ENCODE measurements at places on chromosomes 4 and X.

DNA sequence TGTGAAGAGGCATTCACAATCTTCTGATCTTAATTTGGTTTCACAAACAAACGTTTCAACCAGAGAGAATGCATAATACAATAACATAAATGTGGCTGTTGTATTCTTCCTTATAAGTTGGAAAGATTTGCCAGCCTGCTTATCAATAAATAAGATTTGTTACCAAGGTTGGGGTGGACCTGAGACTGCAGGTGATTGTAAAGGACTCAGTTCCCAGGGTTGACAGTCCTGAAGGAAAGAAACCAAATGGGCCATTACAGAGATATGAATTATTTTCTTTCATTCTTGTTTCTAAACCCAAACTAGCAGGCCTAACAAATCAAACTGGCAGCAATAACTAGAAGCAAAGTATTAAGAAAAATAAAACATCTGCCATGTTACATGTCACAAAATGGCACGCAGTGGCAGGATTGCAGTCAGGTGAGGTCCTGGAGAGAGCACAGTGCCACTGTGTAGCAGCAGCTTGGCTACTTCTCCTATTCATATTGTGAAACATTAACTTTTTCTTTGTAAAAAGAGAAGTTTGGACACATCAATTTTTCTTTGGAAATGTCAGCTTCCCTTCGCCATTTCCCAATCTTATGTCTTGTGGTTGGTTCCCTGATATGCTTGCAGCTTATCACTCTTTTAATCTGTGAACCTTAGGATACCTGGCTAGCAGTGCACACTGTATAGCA is 133.8 kb upstream of the EMCN start:
- no peak for DNase-seq

GRCh38 chr4:18570370-18570769 is 548.8 kb upstream of the LCORL start:
- no peak for DNase-seq

GRCh38 chr4:84503495-84504437 is 4.7 kb upstream of the NKX6-1 start:
- DNase-seq = peak; percentile 70

- no peak for DNase-seq
These were observed 1097.2 kb upstream of the TENM3 start for GRCh38 chr4:181146051-181146450.

DNA sequence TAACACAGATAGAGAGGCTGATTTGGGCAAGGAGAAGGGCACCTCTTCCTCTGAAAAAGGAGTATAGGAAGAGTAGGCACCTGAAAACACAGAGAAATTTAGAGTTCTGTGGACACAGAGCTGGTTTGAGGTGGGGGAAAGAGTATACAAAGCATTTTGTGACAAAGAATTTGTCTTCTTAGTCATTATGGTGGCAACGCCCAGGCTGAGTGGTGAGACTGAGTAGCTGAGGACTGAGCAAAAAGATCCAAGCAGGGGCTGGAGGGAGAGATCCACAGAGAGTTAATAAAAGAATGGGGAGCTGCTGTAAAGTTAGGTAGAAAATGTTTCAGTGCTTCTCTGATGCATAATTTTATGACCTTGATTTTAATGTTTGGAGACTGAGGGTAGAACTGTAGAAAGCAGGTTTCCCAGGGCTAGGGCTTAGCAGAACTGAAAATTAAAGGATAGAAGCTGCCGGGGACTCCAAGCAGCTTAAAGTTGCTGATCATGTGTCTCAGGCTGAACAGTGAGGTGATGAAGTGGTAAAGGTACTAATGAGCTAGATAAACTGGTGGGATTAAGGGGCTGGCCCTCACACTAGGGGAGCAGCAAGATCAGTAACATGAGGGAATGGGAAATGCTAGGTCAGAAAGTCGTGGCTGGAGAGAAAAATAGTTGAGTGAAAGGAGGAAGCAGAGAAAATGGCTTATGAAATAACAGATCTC is 118.9 kb downstream of the CEP44 start:
- DNase-seq = no peak

- no peak for DNase-seq
These were observed 63.9 kb downstream of the HAND2 start for GRCh38 chr4:173466101-173466500.

DNA sequence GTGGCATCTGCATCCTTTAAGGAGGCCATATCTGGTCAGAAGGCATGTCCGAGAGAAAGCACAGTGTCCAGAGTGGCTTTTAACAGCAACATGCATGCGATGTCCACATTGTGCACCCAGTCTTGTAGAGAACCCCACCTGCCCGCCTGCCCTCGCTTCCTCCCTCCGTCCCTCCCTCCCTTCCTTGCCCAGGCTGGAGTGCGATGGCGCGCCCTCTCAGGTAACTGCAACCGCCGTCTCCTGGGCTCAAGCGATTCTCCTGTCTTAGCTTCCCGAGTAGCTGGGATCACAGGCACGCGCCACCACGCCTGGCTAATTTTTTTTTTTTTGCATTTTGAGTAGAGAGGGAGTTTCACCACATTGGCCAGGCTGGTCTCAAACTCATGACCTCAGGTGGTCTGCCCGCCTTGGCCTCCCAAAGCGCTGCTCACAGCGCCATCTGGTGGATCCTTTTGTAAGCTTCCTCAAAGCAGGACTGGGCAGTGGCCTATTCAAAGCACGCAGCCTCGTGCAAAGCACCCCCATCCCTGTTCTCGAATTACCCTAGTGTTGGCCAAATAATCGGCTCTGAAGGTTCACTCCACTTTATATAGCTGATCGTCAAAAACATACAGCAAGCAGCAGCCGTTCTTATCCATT is 15.0 kb downstream of the BRCC3 start:
- peak; percentile 33 for DNase-seq

- DNase-seq = peak; percentile 19
These were observed 5.1 kb upstream of the CXCL8 start for GRCh38 chr4:73735231-73735630.

DNA sequence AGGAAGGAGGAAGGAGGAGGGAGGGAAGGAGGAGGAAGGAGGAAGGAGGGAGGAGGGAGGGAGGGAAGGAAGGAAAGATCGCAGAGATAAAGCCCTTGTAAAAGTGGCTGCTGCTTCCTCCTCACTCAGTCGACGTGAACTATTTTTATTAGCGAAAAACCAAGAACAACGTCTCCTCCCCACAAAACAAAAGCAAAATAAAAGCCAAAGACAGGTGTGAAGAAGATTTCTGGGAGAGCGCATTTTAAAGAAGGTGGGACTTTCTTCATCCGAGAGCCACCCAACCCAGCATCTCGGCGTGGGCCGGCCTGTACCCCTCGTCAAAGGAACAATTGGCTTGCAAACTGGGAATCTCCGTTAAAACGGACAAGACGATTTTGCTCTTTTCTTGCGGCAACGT is 40.7 kb upstream of the ASMTL start:
- no peak for DNase-seq

DNA sequence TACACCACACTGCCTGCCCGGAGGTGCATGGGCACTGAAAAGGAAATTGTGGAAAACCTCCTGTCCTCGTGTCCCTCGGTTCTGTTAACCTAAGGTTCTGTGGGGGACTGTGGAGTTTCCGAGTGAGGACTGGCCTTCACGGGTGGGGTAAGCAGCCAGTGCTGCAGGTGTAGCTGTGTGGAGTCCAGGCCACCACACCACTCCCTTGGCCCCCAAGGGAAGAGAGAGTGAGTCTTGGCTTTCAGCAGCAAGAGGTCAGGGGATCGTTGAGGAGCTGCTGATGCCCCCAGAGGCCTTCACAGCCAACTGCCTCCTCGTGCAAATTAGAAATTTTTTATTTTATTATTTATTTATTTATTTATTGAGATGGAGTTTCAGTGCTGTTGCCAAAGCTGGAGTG is 20.4 kb downstream of the BEND4 start:
- no peak for DNase-seq

DNA sequence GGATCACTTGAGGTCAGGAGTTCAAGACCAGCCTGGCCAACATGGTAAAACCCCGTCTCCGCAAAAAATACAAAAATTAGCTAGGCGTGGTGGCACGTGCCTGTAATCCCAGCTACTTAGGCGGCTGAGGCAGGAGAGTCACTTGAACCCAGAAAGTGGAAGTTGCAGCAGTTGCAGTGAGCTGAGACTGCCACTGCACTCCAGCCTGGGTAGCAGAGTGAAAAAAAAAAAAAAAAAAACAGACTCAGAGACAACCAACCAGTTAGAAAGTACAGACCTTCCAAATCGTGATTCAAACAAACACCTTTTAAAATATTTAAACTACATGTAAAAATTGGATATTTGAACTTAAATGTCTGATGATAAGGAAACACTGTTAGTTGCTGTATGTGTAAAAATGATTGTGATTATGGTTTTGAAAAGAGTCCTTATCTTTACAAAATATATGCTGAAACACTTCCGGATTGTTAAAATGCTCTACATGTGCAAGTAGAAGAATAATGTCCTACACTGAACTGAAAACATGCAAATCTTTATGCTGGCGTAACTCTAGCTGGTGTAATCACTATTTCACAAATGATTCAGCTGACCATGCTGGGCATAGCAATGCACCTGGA is 37.8 kb downstream of the SH3KBP1 start:
- no peak for DNase-seq

- no peak for DNase-seq
These were observed 123.1 kb upstream of the GPM6A start for GRCh38 chr4:175935016-175935661.

GRCh38 chrX:46374371-46374770 is 170.8 kb downstream of the ZNF674 start:
- no peak for DNase-seq

GRCh38 chr4:87007528-87008446 is 73.0 kb downstream of the AFF1 start:
- DNase-seq = peak; percentile 72

DNA sequence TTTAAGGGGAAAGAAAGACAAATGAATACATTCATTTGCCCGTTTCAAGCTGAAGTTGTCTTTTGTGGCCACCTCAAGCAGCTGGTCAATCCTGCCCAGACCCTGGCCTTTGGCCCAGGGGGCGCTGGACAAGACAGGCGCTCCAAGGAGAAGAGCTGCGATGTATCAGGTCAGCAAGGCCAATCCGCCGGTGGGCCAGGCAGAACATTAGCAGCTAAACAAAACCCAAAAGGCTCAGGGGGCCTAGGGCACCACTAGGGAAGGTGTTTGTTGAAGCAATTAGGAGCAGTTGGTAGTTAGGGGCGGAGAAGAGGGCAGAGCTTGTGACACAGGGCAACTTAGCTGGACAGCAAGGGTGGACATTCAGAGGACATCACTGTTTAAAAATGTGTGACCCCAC is 60.8 kb upstream of the TMEM33 start:
- DNase-seq = no peak

DNA sequence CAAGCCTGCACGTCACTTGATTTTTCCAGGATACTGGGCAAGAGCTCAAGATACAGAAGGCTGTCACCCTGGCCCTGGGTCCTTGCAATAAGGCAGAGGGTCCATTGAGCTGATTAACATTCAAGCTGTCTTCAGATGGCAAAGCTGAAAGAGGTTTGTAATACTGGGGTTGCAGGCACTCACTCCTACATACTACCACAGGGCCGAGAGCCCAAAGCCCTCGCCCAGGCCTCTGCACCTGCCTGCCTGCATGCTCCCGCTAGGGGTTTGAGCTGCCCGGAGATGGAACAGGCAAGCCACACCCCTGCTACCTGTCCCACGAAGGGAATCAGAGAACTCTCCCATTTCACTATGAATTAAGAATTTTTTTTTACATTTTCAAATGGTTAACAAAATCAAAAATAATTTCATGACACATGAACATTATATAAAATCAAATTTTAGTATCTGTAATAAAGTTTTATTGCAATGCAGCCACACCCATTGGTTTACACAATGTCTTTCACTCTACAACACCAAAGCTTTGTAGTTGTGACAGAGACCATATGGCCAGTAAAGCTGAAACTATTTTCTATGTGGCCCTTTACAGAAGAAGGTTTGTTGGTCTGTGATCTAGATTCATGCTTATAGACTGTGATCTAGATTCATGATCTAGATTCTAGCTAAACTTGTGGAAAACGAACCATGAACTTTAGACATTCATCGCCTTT is 530.4 kb upstream of the IGFBP7 start:
- DNase-seq = no peak

GRCh38 chr4:172871381-172871780 is 297.2 kb upstream of the GALNT7 start:
- DNase-seq = no peak

All from RKO (cell line).